Stomach (tissue), 19 donors: ENCODE measurements at places on chromosomes 5 and 9. TPM values are rescaled to one million over a fixed set of nuclear protein-coding genes. Genes with fewer than 3 reads are reported as not detected.

TNFSF8 gene
- not detected for total RNA-seq

SPINK7 gene
- not detected for total RNA-seq

NHP2 gene
- total RNA-seq, result 20.3 TPM

TEX10 gene
- 44.9 TPM for total RNA-seq

GCNT4 gene
- 31.4 TPM for total RNA-seq

TLX3 gene
- not detected for total RNA-seq

IL3 gene
- not detected for total RNA-seq

FOXD4L4 gene
- not detected for total RNA-seq
